Stimulated activated CD4-positive, alpha-beta T cell treated with anti-CD3 and anti-CD28 coated beads, Interleukin-12 subunit alpha, Interleukin-12 subunit beta, amount 100 ng/mL, for 48 hours (primary cell): ENCODE measurements at places on chromosomes 7 and 10.

- DNase-seq: no peak
Observed at GRCh38 chr10:43666552-43666951, 17.9 kb upstream of the ZNF32 start.

- no peak for DNase-seq
Observed at GRCh38 chr10:28684986-28685580, 7.8 kb downstream of the BAMBI start.

GRCh38 chr10:71695502-71696476 is 23.8 kb downstream of the C10orf105 start:
- DNase-seq: no peak

- DNase-seq: no peak
Observed at GRCh38 chr7:41771717-41772116, 68.8 kb upstream of the INHBA start.

GRCh38 chr10:6498771-6499170 is 81.3 kb downstream of the PRKCQ start:
- DNase-seq: no peak

DNA sequence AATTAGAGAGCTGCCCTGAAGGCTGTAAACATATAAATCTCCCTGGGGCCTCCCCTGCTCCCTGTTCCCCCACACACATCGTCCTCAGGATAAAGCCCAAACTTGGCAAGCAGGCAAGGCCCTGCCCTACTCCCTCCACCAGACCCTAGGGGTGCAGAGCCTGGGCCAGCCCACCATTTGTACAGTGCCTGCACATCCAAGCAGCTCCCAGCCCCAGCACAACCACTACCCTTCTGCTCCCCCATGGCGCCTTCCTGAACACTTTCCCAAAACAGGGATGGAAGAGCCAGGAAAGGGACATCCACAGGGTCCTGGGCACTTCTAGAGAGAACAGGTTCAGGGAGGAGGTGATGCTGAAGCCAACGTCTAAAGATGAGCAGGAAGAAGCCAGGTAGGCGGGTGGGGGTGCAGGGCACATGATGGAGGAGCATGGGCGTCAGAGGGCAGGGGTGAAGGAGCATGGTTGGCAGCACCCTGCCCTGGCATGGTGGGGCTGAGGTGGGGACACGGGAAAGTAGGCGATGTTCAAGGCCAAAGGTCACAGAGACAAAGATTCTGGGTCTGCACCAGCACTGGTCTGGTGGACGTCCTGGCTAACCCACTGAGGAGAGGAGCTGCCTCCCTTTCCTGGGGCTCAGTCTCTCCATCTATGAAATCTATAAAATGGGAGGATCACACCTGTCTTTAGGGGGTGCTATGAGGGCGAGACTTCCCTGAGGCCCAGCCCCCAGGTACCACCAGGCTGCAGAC is 140.6 kb downstream of the ARHGAP22 start:
- no peak for DNase-seq

- DNase-seq: no peak
Observed at GRCh38 chr10:23869548-23869947, 339.4 kb upstream of the KIAA1217 start.

DNA sequence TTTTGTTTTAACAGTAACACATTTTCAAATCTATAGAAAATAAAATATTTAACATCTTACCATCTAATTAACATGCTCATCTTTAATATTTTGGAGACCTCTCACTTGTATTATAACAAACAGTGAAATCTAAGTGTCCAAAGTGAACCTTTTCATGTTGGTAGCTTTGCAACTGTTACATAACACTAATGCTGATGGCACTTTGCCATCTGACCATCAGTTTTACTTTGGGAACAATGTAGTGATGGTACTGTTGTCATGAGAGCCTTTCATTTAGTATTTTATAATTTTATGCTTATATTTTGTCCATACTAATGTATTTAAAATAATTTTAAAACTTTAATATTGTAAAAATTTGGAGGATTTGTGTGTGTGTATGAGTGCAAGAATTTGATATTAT is 1017.0 kb upstream of the KCND2 start:
- no peak for DNase-seq

GRCh38 chr10:31803606-31804351 is 124.9 kb downstream of the ARHGAP12 start:
- no peak for DNase-seq
